ENCODE measurements at places on chromosomes 4 and X.
A peak's percentile ranks its signal among the peaks of the same experiment; 100 is the strongest.

GRCh38 chrX:30654989-30655607 lies 1.9 kb downstream of the GK start:
- no peak for DNase-seq

DNA sequence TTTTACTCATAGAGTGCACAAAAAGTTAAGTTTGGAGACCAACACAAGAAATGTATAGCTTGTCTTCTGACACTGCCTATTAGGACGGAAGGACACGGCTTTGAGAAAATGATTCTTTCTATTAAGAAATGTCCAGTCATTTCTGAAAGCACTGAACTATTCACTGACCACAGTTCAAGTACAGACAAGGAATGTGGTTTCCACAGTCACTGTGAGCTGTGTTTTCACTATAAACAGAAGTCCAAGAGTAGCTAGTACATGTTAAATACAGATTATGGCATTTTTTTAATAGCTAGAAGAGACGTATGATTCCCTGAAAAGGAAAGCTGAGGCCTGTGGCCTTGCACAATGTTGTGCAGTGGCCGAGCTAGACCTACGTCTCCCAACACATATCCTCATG lies 115.1 kb upstream of the GPM6A start:
- no peak for DNase-seq

DNA sequence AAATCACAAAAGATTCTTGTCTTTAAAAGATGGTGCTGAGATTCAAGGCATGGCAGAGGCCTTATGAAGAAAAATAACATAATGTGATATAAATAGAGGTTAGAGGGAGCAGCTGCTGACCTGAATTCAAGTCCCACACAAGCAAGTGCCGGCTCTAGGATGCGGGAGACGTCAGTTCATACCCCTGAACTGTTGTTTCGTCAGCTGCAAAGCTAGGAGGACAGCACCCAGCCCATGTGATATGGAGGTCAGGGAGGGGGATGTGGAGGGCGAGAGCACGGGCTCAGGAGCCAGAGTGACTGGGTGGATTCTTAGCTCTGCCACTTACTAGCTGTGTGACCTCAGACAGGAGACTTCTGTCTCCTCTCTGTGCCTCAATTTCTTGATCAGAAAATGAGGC lies 77.9 kb downstream of the JAKMIP1 start:
- no peak for DNase-seq

- peak; percentile 91 for DNase-seq
Observed at GRCh38 chr4:187128976-187129375, 405.3 kb upstream of the FAT1 start.

- DNase-seq: no peak
Observed at GRCh38 chr4:8905773-8906667, 34.4 kb upstream of the HMX1 start.

- DNase-seq: no peak
Observed at GRCh38 chrX:131818297-131818936, 204.7 kb upstream of the STK26 start.

GRCh38 chrX:112056886-112057285 lies 25.7 kb downstream of the TRPC5 start:
- DNase-seq: no peak

DNA sequence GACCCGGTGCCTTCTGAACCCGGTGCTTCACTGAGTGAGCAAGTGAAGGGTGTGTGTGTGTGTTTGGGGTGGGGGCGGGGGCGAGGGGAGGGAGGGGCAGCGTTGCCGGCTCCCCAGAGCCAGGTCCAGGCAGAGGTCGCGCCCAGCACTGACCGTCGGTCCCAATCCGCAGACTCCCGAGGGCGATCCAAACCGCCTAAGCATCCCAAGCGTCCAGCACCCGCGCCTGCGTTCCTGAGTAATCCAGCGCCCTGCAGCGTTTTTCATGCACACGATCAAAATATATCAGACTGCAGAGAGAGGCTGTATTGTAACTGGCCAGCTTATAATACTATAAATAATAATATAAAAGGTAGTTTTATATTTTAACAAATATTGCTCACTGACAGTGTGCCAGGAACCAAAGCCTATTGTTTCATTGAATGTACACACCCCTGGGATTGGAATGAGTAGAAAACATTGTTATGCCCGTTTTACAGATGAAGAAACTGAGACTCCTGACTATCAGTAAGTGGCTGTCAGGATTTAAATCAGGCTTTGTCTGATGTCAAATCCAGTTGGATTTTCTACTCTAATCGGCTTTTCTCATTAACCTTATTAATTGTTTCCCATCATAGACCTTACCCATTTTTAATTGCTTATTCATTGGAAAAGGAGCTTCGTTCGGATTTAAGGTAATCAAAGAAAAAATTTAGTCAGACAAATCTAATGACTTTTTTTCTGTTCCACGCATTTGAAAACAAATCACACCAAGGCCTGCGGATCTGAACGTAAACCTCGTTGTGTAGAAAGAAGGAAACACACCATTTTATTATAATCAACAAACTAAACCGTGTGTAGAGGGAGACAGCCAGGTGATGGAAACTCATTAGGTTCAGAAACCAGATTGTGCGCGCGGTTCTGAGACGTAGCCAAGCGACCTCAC lies 4.0 kb upstream of the NKX3-2 start:
- DNase-seq: no peak

DNA sequence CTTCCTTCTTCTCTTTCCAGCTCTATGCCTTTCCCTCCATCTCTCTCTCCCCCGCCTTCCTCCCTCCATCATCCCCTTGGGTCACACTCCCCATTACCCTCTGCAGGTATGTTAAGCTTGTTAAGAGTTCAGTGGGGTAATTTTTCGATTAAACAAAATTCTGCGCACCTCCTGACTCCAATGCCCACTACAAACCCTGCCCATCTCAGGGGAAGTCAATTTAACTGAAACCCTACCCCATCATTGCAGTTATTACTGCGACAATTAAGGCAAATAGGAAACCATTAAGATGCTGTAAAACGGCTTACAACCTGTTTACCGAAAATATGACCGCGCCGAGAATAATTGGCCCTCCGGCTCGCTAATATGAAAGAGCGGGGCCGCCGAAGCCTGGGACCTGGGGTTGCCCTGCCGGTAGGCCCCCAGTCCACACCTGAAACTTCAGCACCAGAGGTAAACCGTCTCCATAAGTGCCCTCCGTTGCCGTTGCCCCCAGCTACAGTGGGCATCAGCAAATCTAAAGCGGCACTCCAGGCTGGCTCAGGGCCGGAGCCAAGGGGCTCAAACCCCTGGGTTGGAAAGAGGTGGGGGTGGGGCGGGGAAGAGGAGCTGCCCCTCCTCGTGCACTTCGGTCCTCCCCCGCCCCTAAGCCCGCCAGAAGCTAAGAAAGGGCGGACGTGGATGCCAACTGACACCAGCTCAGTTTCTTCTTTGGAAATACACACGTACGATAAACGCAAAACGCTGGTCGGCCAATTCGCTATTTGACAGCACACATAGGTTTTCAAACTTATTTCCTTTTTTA lies 4.8 kb downstream of the ARX start:
- no peak for DNase-seq

- no peak for DNase-seq
Observed at GRCh38 chr4:170872794-170873193, 783.0 kb upstream of the AADAT start.

DNA sequence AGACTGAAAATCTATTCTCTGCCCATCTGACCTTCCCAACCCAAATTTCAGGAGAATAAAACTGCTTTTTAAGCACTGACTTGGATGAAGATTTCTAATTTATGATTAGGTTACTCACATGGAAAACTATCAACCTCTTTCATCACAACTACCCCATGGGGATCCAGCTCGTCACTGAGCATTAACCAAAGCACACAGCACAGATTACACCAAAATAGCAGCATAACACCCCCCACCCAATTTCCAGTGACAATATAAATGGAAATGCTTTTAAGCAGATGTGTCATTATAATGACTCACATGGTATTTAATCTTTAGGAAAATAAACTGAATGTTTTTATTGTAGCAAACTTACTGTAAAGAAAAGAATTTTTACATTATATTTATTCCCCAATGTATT lies 9.7 kb downstream of the SERTM2 start:
- DNase-seq: peak; percentile 61

DNA sequence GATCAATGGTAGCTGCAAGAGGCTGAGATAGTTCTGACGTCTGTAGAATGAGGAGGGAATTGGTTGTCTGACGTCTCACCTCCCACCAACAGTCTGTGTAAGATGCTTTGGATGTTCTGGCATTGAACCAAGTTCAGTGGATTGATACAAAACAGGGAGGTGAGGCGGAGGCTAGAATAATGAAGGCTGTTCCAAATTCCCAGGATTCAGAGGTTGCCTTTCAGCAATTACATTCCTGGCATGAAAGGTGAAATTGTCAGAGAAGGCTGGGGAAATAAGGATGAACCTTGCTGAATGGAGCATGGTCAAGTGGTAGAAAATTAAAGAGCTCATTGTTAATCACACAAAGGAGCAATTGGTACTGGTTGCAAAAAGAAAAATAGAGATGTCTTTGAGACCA lies 241.6 kb downstream of the FBXW7 start:
- no peak for DNase-seq

DNA sequence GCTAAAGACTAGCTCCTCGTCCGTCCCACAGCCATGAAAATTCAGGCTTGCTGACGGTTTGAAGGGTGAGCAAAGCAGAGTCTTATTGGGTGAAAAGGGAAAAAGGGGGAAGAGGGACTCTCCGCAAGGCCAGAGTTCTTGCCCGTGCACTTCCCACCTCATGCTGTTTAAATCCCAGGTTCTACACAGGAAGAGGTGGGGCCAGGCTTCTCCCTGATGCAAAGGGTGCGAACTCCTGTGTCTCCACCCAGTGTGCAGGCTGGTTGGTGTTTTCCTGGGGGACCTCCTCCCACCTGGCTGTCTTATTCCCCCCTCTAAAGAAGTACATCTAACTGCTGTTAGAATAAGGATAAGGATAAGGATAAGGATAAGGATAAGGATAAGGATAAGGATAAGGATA lies 18.0 kb upstream of the LANCL3 start:
- DNase-seq: no peak

- no peak for DNase-seq
Observed at GRCh38 chr4:14315129-14315528, 687.2 kb upstream of the CPEB2 start.

DNA sequence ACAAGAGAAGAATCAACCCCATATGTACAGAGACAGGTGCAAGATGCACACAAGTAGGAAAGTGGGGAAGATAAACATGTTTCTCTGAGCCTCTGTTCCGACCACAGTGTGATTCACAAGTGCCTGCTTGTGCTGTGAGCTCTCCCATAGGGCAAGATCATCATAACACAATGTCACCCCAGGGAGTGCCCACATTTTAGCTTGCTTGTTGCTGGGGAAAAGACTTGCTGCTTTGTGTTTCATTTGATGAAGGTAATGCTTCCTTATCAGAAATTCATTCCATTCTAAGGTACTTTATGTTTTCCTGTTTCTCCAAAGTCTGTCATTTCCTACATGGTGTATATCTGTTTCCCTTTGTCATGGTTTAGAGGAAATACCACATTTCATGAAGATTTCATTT lies 304.5 kb upstream of the DIPK2B start:
- peak; percentile 63 for DNase-seq

- DNase-seq: no peak
Observed at GRCh38 chr4:52135171-52135570, 84.1 kb downstream of the SPATA18 start.

GRCh38 chr4:41405464-41406112 lies 132.4 kb upstream of the LIMCH1 start:
- no peak for DNase-seq

- DNase-seq: peak; percentile 11
Observed at GRCh38 chr4:41613386-41613785, 75.4 kb downstream of the LIMCH1 start.

- no peak for DNase-seq
Observed at GRCh38 chrX:131626681-131627296, 82.9 kb downstream of the OR13H1 start.
